Central memory CD8-positive, alpha-beta T cell (primary cell): ENCODE measurements at places on chromosomes 4 and X.

DNA sequence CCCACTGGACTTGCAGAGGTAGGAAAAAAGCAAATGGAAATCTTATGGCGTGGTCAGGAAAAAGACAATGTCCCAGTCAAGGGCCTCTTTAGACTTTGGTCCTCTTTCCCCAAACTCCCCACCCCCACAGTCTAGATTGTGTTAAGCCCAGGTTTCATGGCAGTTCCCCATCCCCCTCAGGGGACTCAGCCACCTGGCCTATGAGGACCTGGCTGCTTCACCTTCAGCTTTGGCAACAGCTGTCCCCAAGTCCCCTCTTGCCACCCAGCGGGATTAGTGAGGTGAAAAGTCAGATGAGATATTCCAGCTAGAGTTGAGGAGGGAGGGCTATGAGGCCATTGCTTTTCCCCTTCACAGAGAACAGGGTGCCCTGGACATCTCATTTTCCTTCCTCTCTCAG lies 457 bp downstream of the RIPPLY1 start:
- DNase-seq = no peak

GRCh38 chr4:89556601-89557305 lies 249.2 kb upstream of the GPRIN3 start:
- no peak for DNase-seq

GRCh38 chr4:833731-834367 lies 7.9 kb upstream of the CPLX1 start:
- no peak for DNase-seq

DNA sequence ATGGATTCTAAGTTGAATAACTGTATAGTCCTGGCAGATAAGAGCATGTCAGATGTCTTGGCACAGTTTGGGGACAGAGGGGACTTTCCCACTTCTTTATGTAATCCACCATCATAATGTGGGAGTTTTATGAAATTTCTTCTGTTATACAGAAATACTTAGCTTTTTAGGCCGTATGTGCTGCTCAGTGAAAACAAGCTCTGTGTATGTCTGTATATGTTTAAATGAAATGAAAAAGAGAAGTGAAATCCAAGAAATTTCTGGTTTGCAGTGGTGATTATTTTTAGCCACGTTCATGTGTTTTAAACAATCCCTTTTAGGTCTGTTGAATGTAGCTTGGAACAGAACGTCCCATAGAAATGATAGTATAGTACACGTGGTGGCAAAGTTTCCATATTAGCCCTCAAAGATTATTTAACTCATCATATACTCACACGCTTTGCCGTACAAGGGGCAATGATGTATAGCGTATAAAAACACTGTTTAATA lies 41.0 kb downstream of the GAB1 start:
- no peak for DNase-seq

DNA sequence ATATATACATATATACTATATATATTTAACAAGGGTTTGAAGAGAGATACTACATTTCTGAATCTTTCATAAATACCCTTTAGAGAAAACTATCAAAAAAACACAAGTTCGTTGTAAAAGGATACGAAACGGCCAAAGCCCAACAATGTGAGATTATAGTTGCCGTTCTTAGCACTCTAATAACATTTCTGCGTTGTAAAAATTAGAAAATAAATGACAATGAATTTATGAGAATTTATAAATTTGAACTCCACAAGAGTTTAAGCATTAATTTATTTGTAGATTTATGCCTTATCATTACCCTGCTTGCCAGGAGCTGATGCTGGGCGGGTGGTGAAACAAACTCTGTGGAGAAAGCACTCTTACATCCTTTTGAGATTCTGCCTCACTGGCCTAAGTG lies 1.1 kb downstream of the WDR17 start:
- no peak for DNase-seq

DNA sequence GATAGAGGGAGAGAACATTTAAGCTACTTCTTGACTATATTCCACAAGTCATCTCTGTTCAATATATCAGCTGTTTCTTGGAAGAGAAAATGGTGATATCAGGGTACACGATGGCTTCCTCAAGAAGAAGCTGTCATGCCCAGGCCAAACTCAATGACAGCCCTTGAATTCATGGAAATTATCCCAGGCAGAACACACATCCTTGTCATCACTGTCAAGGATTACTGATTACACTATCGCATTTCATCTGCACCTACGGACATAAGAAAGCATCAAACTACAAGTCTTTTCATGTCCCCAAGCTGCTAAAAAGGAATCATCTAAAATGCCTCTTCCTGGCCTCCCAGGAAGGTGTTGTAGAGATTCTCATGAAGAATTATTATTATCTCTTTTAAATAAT lies 165.2 kb upstream of the SLC7A11 start:
- DNase-seq = no peak

DNA sequence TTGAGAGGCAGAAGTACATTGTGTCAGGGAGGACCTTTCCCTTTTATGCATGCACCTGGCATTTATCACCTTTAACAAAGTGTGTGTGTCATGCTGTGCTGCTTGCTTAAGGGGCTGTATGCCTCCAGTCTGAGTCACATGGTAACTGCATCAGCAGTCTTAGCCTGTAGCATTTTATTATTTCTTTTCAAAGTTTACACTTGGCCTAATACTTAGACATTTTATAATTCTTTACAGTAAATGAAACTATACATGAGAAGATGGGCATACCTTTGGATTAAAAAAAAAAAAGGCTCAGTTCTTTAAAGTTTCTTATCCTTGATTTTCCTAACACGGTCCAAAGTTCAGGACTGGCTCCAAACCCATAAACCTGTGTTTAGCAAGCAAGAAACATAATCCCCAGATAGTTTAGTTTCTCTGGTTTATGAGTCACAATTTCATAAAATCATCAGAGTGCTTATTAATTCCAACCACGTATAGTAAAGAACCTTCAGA lies 14.6 kb downstream of the NPNT start:
- DNase-seq = no peak

DNA sequence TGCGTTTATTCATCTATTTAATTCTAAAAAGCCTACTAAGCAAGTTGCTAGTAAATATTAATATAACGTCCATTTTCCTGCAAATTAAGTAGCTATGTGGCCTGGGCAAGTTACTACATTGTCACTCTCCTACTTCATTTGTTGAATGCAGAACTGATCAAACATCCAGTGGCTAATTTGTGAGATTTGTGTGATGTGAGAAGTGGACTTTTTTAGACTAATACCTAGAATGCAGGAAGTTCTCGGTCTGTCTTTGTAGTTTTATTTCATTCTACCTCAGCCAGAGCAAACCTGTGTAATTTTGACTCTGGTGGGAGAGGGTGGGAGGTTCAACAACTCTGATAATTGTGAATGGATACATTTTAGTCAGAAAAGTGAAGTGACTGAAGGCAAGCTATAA lies 840 bp downstream of the GUF1 start:
- DNase-seq = no peak

DNA sequence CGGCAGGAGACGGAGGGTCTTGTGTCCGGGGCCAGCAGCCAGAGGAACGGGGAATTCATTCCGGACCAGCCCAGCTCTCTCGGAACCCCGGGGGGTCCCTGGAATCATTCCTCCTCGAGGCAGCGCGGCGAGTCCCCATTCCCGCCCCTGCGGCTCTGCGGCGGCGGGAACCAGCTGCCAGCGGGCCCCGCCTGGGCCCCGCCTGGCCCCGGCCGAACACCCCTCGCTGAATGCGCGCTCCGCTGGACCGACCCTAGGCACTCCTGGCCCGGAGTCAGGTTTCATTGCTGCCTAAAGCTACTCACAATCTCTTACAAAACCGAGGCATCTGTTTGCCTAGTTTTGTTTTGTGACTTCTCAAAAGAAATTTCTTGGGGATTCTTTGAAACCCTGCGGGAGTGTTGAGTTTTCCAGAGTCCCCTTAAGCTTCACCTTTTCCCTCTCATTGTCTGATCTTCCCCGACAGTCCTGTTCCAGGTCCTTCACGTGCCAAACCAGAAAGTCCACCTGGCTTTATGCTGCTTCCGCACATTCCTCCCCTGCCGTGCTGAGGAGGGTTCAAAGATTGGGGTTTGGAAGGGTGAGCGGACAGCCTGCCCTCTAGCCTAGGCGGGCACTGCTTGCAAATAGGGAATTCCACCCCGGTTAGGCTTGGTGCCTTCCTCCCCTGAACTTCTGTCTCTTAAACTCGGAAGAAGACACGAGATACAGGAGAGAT lies 789 bp downstream of the ARHGAP10 start:
- no peak for DNase-seq

GRCh38 chr4:182286035-182286434 lies 42.8 kb downstream of the TENM3 start:
- no peak for DNase-seq

- no peak for DNase-seq
Observed at GRCh38 chr4:100988876-100989275, 358.4 kb downstream of the PPP3CA start.

- no peak for DNase-seq
Observed at GRCh38 chrX:131792789-131793462, 230.2 kb upstream of the STK26 start.

- no peak for DNase-seq
Observed at GRCh38 chr4:76611616-76612207, 176.7 kb downstream of the SHROOM3 start.

DNA sequence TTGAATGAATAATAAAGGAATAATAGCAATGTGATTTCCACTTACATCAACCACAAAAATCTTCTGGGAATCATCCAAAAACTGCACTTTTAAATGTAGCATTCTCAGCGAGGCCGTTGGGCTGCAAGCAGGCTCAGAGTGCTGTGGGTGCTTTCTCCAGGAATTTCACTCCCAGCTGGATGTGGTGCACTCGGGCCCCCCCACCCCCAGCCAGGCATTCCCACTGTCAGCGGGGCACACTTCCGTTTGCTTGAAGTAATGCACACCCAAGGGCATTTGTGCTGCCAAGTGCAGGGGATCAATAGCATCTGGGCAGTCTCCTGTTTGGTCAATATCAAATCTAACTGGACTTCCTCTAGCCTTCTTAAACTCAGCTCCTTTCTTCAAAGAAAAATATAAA lies at the start of gene FRMD7:
TSS of gene FRMD7 (minus strand) at position 278 of the 400 bp plus-strand sequence. CDS start at position 102, 176 bp downstream.
- no peak for DNase-seq

DNA sequence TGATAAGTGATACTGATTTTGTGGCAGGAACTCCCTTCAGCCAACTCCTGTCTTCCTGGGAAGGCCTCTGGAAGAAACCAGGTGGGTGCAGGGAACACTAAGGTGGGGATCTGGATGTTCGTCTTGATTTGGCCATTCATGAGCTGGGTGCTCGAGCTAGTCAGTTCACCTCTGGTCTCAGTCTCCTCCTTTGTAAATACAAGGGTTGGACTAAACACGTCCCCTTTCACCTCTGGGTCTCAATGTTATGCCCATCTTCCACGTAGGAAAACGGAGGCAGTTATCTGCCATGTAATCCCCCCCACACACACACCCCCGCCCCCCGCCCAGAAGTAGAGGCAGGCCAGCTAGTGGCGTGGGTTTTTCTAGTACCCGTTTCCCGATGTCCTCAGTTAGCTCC lies 4.1 kb upstream of the RS1 start:
- no peak for DNase-seq

DNA sequence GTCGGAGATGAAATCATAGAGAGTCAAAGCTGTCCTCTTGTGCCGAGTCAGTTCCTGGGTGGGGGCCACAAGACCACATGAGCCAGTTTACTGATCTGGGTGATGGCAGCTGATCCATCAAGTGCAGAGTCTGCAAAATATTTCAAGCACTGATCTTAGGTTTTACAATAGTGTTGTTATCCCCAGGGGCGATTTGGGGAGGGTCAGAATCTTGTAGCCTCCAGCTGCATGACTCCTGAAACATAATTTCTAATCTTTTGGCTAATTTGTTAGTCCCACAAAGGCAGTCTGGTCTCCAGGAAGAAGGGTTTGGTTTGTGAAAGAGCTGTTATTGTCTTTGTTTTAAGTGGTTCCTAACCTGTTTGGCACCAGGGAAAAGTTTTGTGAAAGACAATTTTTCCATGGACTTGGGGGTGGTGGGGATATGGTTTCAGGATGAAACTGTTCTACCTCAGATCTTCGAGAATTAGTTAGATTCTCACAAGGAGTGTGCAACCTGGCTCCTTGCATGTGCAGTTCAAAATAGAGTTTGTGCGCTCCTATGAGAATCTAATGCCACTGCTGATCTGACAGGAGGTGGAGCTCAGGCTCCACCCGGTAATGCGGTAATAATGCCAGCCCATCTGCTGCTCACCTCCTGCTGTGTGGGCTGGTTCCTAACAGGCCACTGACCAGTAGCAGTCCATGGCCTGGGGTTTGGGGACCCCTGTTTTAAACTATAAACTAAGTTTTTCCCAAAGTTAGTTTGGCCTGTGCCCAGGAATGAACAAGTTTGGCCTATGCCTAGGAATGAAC lies 29.2 kb downstream of the METAP1 start:
- no peak for DNase-seq

GRCh38 chr4:48203819-48204218 lies 65.8 kb downstream of the TEC start:
- DNase-seq = no peak

- no peak for DNase-seq
Observed at GRCh38 chr4:173490817-173491528, 39.1 kb downstream of the HAND2 start.

GRCh38 chr4:47050761-47051725 lies 19.7 kb downstream of the GABRB1 start:
- DNase-seq = no peak

GRCh38 chrX:149572743-149573142 lies 14.5 kb downstream of the MAGEA9B start:
- DNase-seq = no peak

GRCh38 chr4:118350961-118351360 lies 1.8 kb downstream of the PRSS12 start:
- DNase-seq = no peak

DNA sequence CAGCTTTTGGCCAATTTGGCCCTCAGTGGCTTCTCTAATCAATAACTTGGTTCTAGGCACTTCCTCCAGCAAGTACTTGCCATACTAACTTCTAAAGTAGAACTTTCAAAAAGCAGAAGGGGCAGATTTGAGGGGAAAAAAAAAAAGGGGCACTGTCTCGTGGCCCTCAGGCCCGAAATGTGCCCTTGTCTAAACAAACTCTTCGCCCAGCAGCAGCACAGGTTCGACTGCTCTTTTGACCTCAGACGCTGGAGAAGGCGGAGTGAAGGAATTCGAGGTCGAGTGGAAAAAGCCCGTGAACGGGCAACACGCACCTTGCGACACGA lies 775 bp downstream of the GRPEL1 start:
- DNase-seq = no peak
